ENCODE measurements at places on chromosomes 3 and 15.
A peak's percentile ranks its signal among the peaks of the same experiment; 100 is the strongest.

DNA sequence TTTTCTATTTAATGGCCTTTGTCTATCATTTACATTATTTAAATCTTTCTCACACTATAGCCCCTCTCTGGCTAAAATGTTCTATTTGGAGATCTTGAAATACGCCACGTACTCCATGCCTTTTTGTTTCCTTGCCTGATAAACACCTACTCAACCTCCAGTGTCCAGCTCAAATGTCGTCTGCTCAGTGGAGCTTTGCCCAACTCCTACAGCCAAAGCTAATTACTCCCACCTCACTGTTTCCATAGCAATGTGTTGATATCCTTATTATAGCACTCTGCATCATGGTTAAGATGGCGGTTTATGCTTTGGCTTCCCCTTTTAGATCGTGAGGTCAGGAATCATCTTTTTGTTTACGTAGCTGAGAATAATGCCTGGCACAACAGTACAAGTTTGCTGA, 55.9 kb downstream of the NGLY1 start:
- DNase-seq: no peak

DNA sequence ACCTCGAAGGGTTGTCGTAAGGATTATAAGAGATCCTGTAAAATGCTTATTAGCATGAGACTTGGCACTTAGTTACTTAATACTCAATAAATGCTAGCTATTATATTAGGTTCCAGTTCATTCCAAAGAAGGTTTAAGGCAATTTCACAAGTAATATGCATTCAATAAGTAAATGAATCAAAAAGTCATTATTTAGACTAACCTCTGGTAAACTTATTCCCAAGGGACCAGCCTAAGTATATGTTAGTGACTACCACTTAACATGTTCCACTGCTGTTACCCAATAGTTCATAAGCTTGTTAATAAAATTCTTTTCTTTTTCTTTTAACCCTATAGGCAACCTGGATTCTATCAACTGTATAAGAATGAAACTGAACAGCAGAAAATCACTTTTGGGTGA, 5.1 kb downstream of the PDCD10 start:
- no peak for DNase-seq

GRCh38 chr15:52318729-52319500, 23.3 kb upstream of the MYO5C start:
- no peak for DNase-seq

- no peak for DNase-seq
These were observed 53.6 kb upstream of the PXYLP1 start for GRCh38 chr3:141178026-141178425.

DNA sequence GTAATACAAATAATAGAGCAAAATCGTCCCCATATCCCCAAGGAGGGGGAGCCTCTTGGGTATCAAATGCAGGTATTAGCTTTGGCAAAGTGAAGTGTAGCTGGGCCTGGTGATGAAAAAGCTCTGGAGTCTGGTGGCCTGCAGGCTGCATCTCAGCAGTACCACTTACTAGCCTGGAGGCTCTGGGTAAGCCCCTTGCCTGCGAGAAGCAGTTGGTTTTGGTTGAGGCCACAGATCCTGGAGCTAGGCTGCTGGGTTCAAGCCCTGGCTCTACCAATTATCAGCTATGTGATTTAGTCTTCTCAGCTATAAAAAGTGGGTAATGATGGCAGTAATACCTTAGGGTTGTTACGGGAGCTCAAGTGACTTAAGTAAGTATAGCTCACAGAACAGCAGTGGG, 6.1 kb downstream of the KCNAB1 start:
- no peak for DNase-seq

- no peak for DNase-seq
These were observed 195.4 kb upstream of the TPRG1 start for GRCh38 chr3:188976407-188976806.

- DNase-seq: peak; percentile 57
These were observed 456 bp upstream of the C15orf61 start for GRCh38 chr15:67520321-67521028.

DNA sequence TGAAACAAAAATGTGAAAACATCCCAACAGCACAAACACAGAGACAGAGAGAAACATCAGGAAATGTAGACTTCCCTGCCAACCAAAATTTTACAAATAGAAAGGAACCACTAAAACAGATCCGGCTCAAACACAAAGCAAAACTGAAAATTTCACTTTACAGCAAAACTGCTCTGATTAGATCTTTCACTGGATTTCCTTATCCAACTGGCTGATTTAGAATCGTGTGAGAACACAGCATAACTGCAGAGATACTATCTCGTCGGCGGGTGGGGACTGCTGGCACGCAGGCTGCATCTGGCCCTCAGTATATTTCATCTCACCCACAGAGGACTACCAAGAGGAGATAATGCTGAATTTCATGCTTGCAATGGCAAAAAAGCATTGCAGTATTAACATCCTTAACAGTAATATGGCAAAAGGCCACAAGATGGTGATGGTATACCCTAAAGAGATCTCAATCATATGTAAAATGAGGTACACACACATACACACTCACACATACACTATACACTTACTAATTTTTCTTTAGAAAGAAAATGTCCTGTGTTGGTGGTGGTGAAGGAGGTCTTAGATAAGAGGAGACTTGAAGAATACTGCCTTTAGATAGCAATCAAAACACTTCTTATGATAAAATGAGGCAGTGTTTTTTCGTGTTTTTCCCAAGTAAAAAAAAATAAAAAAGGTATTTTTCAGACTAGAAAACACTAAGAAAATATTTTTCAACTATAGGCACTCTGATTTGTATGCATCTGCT, 10.6 kb upstream of the LEO1 start:
- peak; percentile 4 for DNase-seq

DNA sequence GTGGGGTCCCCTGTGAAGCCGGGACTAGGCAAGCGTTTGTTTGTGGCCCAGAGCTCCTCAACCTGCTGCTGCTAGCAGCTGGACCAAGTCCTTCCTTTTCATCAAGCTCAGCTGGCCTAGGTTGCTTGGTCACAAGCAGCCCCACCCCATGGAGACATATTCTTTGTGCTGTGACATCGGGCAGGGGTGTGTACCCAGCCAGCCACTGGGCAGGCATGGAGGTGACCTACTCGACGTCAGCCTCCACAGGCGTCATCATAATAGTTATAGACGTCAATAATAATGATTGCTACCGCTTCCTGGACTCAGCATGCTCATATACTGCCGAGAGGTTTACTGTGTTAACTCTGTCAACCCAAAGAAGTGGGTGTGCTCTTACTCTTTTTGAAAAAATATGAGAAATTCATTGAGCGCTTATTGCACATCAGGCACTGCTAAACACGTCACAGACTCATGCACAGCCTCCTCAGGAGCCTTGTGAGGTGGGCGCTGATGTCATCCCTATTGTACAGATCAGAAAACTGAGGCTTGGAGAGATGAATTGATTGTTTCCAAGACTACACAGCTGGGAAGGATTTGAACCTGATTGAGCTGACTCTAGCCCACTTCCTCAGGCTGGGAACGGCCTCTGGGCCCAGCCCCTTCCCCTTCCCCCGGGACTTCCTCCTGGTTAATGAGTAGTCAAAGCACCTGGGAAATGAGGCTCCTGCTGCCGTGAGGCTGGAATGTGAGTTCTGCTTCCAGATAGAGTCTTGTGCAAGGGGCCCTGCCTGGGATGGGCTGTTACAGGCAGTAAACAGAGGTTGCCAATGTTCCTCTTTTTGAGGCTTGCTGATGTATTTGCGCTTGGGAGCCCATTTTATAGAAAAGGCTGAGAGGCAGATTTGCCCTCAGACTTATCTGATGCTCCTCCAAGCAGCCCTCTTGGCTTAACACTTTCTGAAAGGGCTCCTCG, 16.2 kb downstream of the SLC6A6 start:
- peak; percentile 28 for DNase-seq

DNA sequence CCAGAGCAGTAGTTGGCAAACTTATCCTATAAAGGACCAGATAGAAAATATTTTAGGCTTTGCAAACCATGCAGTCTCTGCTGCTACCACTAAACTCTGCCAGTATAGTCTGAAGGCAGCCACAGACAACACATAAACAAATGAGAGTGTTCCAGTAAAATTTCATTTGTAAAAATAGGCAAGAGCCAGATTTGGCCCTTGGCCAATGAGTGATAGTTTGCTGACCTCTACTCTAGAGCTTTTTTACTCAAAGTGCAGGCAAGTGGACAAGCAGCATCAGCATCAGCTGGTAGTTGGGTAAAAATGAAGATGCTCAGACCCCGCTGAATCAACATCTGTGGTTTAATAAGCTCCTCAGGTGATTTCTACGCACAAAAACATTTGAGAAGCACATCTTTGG, 269.8 kb downstream of the NTRK3 start:
- DNase-seq: no peak

GRCh38 chr3:50624634-50625033, 7.7 kb downstream of the MAPKAPK3 start:
- no peak for DNase-seq

DNA sequence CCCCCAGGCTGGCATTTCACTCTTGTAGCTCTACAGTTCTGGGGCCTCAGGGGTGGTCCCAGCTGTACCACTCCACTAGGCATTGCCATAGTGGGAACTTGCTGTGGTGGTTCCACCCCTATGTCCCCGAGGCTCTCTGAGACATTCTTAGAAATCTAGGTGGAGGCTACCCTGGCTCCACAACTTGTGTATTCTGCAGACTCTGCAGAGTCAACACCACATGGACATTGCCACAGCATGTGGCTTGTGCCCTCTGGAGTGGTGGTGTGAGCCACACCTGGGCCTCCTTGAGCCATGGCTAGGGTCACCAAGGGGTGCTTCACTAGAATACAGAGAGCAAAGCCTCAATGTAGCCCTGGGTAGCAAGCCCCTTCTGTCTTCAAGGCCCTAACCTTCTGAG, 54.4 kb upstream of the STRIT1 start:
- no peak for DNase-seq

DNA sequence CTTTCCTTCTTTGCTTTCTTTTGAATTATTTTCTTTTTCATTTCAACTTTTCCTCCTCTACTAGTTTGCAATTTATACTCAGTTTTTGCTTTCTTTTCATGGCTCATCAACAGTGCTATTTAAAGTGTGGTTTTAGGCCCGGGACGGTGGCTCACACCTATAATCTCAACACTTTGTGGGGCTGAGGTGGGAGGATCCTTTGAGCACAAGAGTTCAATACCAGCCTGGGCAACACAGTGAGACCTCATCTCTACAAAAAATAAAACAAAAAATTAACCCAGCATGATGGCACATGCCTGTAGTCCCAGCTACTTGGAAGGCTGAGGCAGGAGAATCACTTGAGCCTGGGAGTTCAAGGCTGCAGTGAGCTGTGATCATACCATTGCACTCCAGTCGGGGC, 20.4 kb upstream of the DENND4A start:
- DNase-seq: no peak

- DNase-seq: no peak
These were observed 75.1 kb downstream of the NR1D2 start for GRCh38 chr3:24020036-24020691.

DNA sequence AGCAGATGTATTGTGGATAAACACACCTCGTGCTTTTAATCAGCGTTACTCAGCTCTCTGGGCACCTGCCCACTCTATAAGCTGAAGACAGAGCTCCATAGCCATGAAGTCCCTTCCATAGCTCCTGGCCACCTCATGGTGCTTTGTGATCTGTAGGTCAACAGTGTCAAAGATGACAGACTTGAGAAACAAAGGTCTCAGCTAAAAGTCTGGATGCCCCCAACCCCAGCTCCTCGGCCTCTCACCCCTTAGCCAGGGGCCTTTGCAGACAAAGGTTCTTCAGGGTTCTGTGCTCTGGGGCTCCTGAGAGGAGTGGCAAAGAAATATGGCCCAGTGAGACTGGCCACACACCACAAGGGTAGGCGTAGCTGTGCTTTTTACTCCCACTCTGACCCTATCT, 168.6 kb downstream of the KLF13 start:
- DNase-seq: no peak

DNA sequence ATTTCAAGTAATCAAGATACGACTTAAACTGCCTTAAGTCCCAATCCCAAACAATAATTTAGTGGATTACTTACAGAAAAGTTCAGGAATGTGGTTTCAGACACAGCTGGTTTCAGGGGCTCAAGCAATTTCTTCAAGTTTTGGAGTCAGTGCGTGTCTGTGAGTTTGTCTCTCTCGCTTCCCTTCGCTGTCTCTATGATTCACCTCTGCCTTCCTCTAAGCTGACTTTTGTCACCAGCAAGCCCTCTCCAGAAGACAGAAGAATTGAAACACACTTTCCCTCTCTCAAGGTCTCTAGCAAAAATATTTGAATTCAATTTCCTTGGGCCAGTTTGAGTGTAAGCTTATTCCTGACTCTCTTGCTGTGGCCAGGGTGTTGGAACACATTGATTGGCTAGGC, 392.4 kb downstream of the EDEM1 start:
- DNase-seq: no peak

GRCh38 chr3:12990781-12991480, 82.3 kb downstream of the IQSEC1 start:
- no peak for DNase-seq

DNA sequence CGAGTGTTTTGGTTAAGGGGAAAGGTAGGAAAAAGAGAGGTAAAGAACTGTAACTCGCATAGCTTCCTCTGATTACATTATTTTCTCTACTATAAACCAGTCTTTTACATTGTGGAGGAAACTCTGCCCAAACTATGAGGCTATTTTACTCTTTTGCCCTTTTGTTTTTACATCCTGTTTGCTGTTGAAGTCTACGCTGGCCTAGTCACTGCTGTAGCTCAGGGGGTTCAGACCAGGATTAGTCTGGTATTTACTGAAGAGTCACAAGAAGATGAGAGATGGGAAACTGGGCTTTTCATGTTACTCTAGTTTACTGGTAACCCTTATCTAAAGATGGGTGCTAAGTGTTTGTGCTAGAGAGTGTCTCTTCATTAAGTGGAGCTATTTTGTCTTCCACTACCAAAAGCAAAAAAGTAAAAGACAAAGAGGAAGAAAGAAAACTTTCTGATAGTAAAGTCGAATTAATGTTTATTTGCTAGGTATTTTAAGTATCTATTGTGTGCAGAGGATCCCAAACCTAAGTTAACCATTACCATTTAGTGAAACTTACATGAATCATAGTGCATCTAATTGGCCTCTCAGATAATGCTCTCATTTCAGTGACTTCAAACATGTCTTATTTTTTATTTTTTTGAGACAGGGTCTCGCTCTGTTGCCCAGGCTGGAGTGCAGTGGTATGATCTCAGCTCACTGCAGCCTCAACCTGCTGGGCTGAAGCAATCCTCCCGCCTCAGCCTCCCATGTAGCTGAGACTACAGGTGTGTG, 10.9 kb downstream of the RARB start:
- DNase-seq: no peak

- DNase-seq: no peak
These were observed 28.9 kb upstream of the ZNF385D start for GRCh38 chr3:21779909-21780308.

- DNase-seq: no peak
These were observed 19.1 kb downstream of the ARMC8 start for GRCh38 chr3:138206196-138206595.

- DNase-seq: no peak
These were observed 101.2 kb downstream of the NFKBIZ start for GRCh38 chr3:101950510-101950909.

GRCh38 chr15:80264031-80264430, 12.0 kb upstream of the CTXND1 start:
- no peak for DNase-seq

Data from bone marrow (tissue), 2 donors.